ENCODE measurements at places on chromosomes 1 and 21.
A peak's percentile ranks its signal among the peaks of the same experiment; 100 is the strongest.

DNA sequence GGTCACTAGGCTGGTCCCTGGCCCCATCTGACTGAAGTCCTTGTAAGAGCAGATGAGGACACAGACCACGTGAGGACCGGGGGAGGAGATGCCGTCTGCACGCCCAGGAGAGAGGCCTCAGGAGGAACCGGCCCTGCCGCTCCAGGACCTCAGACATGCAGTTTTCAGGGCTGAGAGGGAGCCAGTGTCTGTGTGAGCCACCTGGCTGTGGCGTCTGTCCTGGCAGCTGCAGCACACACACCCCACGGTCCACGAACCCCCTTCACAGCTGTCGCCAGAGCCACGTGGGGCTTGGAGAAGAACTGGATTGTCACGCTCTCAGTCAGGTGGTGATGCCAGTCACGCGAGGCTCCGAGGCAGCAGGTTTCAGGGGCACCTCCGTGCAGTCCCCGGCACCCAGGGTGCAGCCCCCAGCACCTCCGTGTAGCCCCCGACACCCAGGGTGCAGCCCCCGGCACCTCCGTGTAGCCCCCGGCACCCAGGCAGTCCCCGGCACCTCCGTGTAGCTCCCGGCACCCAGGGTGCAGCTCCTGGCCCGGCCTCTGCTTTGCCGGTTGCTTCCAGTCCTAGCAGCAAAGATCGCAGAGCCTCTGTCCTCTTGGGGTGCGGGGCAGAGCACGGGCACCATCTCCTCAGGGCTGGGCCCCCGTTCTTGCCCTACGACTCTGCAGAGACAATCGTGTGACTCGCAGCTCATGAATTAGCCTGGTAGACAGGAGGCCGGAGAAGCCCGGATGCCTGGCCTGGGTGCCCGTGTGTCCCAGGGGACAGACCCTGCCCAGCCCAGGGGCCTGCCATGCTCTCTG lies 19.0 kb upstream of the SUMO3 start:
- peak; percentile 34 for DNase-seq

GRCh38 chr1:36816348-36816747 lies 218.0 kb downstream of the GRIK3 start:
- no peak for DNase-seq

DNA sequence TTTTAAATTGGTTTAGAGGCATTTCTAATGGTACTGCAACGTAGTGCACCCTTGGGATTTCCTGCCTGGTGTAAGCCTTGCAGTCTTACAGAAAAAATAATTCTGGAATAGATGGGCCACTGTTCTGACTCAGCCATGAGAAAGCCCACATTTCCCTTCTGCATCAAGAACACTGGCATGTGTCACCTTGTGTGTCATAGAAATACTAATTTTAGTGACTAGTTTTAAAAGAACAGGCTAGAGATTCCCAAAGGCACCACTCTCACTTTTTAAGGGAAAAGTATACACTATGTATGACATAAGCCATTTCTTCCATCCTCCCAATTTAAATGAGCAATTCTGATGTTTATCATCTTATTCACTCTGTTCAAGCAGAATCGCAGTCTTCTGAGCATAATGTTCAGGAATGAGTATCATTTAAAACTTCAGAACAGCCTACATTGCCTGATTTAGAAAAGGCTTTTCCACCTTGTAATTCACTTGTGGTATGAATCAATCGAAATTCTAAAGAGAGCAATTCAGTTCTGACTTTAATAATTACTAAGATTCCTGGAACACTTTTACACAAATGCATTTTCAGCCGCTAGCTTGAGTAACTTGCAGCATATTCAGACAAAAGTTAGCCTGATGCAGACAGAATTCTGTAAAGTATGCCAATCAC lies 18.8 kb downstream of the RGS13 start:
- DNase-seq: no peak

DNA sequence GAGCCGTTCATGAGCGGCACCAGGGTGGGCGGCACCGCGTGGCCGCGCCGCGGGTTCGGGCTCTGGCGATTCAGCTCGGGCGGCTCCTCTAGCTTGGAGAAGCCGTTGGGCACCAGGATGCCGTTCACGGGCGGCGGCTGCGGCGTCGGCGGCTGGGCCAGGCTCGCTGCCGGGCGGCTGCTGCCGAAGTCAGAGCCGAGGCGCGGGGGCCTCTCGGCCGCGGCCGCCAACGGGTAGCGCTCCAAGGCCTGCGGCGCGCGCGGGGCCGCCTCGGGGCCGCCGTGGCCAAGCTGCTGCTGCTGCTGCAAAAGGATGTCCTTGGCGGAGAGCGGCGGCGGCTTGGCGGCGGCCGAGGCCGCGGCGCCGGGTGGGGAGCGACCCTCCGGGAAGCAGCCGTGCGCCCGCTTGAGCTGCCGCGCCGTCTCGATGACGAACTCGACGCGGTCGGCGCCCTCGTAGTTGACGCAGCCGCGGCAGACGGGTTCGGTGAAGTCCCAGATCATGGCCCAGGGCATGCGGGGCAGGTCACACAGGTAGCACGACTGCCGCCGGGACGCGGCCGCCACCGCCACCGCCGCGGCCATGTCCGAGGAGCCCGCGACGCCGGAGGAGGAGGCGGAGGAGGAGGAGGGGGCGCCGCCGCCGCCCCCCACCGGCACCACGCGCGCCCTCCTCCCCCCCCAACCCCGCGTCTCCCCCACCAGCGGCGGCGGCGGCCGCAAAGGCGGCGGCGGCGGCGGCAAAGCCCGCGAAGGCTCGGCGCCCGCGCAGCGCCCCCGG lies 877 bp downstream of the IRF2BP2 start:
- peak; percentile 47 for DNase-seq

GRCh38 chr21:34351786-34352241 lies 12.0 kb upstream of the KCNE2 start:
- DNase-seq: peak; percentile 75

DNA sequence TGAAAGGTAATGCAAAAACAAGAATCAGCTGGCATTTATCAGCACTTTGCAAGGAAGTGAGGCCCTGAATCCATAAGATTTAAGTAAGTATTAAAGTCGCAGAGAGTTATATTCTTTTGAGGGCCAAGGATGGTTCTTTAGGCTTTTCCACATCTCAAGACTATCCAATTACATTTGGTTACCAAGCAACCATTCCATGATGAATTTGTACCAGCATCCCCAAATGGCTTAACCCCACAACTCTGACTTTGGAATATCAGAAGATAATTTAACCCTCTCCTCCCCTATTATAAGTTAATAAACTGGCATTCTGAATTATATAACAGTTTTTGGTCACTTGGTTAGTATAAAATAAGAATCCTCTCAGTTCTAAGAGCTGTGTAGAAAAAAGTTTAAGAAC lies 2.8 kb downstream of the PHTF1 start:
- no peak for DNase-seq

- DNase-seq: no peak
Observed at GRCh38 chr1:190373705-190374336, 103.8 kb downstream of the BRINP3 start.

GRCh38 chr1:156571919-156572662 lies at the start of gene IQGAP3:
Gene IQGAP3, minus strand, starts transcription at chr1:156572565. Its CDS starts 36 bp downstream, at chr1:156572529.
- peak; percentile 87 for DNase-seq

- DNase-seq: no peak
Observed at GRCh38 chr1:6591222-6591621, 11.4 kb downstream of the ZBTB48 start.

DNA sequence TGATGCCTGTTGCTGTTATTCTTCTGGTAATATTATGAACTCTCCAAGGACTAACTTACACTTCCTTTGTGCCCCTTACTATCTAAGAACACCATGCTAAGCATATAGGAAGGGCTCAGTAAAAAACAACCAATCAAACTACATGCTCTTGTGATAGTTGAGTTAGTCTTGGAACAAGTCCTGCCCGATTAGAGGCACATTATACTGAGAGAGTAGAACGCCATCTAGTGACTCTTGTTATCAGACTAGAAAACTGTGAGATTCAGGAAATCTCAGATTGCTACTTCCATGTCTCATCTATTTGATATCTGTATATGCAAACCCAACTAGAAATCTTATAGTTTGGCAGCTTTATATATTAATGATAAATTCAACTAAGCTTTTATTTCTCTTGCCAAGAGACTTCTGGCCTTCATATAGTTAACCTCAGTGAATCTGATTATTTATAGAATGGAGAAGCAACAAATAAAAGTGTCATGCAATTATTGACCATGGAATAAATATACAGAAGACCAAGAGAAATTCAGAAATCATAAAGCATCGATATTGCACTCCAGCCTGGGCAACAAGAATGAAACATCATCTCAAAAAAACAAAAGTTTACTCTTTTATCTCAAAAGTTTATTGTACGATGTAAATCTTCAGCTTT lies 7.8 kb upstream of the SRRM1 start:
- DNase-seq: peak; percentile 87

DNA sequence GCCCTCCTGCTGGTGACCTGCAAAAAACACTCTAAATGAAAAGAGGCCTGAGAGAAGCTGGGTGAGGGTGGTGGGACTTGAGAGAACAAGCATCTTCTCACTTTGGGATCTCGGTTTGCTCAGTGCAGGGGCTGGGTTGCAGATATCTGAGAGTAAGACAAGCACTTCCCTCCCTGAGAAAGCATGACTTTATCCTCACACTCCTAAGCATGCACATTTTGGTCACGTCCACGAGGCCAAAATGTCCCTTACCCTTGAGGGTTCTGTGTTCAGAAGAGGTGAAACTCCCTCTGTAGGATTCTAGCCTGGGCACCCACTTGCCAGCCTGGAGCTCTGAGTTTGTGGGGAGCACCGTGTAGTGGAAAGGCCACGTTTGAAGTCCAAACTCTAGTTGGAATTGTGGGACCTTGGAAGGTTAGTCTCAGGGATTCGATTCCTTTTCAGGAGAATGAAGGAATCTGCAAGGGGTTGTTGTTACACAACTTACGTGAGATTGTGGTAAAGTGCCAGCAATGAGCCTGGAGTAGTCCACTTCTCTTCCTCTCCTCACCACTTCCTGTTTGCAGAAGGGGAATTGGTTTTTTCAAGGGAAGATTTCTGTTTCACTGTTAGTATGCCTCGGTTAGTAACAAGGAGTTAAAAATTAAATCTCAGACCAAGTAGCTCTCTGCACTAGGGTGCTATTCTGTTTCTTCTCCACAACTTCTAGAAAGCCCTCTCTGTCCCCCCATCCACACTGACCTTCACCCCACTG lies 3.0 kb downstream of the FCAMR start:
- DNase-seq: no peak

DNA sequence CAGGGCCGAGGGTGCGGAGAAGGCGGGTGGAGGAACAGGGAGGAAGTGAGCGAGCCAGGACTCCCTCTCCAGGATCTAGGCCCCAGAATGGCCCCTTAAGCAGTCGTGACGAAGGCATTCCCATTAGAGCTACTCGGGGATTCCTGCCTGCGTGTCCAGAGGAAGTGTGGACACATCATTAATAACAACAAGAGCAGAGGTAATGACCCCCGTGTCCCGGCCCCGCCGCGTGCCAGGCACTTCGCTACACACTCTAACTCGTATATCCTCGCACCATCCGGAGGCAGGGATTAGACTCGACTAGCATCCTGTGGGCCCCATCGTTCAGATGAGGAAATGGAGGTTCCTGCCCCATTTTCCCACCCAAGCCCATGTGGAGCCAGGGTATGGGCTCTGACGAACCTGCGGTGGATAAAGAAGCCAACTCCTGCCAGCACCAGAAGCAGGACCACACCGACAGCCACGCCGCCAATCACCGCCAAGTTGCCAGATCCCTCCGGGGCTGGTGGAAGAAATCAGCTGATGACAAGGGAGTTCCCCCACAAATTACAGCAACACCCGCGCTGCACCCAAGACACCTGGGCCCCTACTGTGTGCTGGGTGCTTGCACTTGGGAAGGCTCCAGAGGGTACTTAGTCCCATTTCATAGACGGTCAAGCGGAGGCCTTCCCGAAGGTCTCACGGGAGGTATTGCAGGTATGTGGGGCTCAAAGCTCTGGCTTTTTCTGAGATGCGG lies 21.6 kb downstream of the EPHA2 start:
- DNase-seq: no peak

GRCh38 chr1:78687914-78688313 lies 38.3 kb downstream of the IFI44 start:
- no peak for DNase-seq

- no peak for DNase-seq
Observed at GRCh38 chr1:233570706-233571105, 43.2 kb upstream of the KCNK1 start.

DNA sequence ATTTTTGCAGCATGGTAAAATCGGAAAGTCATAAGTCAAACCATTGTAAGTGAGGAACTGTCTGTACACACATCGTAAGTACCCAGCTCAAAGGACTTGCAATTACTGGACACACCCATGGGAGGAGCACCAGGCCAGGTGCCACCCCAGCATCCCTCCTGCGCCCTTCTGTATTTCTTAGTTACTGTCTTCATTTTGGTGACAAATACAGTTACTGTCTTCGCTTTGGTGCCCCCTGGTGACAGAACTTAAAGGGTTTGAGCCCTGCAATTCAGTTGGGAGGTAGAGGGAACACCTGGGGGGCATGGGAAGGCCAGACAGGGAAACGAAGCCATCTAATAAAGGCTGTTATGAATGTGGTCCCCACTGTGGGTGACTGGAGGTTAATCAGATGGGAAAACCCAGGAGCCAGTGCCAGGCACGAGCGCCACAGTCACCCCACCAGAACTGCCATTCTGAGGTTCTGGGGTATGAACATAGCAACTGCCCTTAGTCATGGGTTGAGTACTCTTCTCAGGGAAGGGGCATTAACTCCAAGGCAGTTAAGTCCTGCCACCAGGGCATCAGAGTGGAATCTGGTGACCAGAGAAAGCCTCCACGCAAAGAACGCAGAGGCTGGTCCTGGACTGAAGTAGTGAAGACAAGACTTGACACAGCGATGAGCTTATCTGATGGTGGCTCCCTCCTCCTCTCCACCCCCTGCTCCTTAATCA lies 612.9 kb downstream of the PTPRU start:
- peak; percentile 31 for DNase-seq

- DNase-seq: no peak
Observed at GRCh38 chr1:156489935-156490293, 10.7 kb downstream of the MEF2D start.

- DNase-seq: no peak
Observed at GRCh38 chr1:7582460-7582972, 188.6 kb upstream of the VAMP3 start.

- DNase-seq: no peak
Observed at GRCh38 chr1:199422206-199422605, 605.3 kb upstream of the NR5A2 start.

DNA sequence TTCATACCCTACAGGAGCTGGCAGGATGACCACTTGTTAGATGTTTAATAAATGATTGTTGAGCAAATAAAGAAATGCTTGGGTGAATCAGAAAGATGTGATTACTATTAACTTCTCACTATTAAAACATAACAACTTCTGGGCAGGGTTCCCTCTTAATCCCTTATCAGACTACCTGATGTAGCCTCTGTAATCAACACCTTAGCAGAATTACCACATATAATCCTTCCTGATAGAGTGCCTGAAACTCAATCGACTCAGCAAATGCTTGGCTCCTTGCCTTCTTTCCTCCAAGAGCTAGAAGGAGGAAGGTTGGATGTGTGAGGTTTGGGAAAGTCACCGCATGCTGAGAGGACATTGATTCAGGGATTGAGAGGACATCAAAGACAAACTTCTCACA lies 34.8 kb upstream of the DSCAM start:
- DNase-seq: no peak

DNA sequence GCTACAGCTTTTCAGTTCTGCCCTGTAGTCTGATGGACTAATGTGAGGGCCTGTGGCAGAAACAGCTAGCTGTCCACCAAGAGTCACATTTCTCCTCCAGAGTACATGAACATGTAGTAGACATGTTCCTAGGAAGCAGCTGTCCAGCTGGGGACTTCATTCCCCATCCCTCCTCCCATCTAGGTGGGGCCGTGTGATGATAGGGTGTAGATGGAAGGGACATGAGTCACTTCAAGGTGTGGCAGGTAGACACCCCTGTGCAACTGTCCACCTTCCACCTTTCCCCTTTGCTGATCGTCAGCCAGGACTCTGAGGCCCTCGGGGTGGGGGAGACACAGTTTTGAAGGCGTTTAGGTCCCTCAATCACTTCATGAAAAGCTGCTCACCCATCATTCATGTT lies 3.6 kb upstream of the RD3 start:
- DNase-seq: no peak
